ENCODE measurements at places on chromosomes 16 and 17.

DNA sequence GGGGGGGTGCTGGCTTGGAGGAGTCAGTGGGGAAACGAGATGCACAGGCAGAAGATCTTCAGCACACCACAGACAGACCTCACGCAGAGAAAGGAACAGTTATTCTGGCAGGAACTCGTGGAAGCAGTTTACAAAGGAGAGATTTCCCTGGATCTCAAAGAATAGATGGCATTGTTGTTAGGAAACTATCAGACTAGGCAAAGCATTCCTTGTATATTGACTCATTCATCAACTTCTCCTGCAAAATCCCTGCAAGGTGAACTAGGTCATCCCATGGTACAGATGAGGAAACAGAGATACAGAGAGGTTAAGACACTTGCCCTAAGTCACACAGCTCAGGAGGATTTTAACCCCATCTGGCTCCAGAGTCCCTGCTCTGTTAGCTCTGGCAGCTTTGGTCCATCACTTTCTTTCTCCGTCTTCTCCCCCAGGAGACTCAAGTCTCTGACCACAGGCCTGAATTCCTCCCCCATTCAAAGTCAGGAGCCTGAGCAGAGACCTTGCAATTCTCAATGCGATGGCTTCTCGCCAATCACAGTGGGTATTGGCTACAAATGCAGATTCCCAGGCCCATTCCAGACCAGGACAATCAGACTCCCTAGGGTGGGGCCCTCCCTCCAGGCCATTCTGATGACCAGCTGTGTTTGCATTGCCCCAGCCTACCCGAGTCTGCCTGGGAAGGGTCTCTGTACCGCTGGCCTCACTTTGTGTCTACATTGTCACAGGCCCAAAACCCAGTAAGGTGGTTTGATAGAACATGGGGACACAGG lies 56.4 kb downstream of the LITAF start:
- no peak for DNase-seq

DNA sequence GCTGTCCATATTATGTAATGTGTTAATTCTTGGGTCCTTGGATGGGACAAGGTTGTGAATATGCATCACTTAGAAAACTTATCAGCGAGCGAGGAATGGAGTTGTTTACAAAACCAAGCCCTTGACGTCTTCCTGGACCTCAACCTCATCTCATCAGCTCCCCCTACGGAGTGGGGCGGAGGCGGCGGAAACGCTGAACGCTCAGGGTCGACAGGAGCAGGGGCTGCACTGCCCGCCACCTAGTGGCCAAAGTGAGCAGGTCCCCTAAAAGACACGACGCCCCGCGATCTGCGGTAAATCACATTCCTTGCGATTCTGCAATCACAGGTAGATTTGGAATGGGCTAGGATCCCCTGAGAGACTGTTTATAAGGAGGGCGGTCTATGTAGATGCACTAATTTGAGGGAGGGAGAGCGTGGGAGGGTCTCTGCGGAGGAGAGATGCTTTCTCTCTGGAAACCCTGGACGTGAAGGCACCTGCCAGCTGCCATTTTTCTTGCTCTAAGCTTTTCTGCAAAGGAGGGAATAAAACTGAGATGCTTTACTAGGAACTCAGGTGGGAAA lies 5.4 kb upstream of the ICAM2 start:
- DNase-seq: peak; percentile 89

- DNase-seq: peak; percentile 60
Observed at GRCh38 chr16:58299757-58300349, 5.0 kb upstream of the PRSS54 start.

- DNase-seq: no peak
Observed at GRCh38 chr16:72808754-72809153, 239.2 kb downstream of the ZFHX3 start.

GRCh38 chr16:81645266-81645694 lies 133.8 kb upstream of the PLCG2 start:
- DNase-seq: no peak

GRCh38 chr17:76094046-76094445 lies 9.5 kb downstream of the EXOC7 start:
- no peak for DNase-seq

GRCh38 chr16:52074133-52074532 lies 472.8 kb downstream of the TOX3 start:
- no peak for DNase-seq

DNA sequence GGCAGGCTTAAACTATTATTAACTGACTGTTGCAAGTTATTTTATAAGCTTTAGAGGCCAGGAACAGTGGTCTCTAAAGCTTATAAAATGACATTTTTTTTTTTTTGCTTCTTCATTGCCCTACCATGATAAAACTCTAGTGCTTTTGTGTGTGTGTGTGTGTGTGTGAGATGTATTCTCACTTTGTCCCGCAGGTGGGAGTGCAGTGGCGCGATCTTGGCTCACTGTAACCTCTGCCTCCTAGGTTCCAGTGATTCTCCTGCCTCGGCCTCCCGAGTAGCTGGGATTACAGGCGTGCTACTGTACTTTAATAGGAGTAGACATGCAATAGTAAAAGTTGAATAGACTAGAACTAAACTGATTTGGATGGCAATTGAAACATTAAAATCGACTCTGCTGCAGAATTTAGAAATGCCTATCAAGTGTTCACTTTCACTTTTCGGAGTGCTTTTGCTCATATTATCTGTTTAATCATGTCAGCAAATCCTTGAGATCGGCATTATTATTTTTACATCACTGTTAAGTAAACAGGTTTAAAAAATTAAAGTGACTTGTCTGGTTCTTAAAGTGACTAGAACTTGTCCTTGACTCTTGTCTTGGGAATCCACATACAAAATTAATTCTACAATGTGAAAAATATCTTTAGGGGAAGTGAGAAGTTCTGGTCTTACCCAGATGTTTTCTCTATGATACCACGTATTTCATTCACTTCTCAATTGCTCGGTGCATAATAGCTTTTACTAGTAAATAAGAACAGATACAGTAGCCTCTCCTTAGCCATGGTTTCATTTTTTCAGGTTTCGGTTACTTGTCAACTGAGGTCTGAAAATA lies 8.4 kb upstream of the PCTP start:
- no peak for DNase-seq

DNA sequence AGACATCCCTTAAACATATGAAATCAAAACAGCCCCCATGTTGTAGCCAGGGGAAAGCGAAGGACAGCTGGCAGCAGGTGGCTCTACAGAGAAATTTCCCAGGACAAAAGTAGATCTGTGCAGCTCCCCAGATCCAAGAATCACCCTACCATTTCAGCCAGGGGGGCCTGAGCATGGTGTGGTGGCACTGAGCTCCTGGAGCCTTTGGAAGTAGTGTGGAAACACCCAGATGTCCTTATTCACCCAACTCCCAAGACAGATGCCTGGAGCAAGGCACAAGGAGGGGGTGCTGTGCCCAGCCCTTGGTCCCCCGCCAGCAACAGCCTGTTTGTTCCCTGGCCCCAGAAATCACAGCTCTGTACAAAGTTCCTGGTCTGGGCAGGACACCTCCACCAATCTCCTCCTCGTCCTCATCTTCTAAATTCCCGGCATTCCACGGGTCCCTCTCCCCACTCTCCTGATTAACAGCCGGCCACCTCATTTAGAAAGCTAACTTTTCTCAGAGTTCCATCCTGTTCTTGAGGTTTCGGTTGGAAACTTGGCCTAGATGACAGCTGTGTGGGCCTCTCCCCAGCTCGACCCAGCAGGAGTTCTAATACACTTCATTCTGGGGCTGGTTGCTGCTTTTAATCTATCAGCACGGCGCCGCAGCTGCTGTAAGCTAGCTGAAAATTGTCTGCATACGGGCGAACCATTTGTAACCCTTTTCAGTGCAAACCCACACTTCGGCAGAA lies 191.1 kb downstream of the C16orf78 start:
- DNase-seq: no peak

Measured in ecto neural progenitor cell (in vitro differentiated cells).